ENCODE measurements at places on chromosomes 13 and 19.
A peak's percentile ranks its signal among the peaks of the same experiment; 100 is the strongest.

DNA sequence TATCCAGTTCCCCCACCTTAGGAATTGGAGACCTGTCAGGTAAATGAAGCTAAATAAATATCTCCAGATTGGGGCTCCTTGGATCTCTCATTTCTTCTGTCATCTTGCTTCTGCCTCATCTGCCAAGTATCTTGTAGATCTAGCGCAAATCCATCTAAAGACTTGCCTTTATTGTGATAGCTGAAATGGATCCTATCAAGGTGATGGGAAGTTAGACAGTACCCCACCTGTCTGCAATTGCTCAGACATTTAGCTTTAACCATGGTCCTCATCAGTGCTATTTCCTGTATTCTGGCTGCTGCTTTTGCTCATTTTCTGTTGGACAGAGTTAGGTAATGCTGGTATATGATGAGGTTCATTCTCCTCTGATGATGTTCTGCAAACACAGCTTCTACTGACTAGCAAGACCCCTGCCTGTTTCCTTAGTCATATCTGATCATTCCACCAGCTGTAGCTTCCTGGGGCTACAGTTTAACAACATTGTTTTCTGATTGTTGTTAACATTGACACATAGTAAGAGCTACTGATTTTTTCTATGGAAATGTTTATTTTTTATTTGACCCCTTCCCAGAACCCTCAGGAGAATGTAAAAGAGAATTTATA, 340.0 kb downstream of the DCT start:
- no peak for DNase-seq

- no peak for DNase-seq
These were observed 8.6 kb downstream of the SPHK2 start for GRCh38 chr19:48627865-48628314.

DNA sequence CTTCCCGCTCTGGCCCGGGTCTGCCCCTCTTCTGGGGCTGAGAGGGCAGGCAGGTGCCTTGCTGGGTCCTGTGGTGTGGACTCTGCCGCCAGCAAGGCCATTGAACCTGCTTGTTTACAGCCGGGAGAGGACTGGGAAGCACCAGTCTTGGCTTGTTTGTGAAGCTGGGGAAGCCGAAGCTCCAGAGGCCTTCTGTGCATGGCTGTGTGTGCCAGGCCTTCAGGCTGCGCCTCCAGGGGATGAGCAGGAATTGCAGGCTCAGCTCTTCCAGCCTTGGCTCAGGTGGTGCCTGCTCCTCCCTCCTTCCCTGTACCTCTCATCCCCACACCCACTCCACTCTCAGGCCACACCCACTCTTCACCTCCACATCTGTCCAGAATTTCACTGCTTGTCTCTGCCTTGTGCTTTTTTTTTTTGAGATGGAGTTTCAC, 17.5 kb downstream of the NDUFB7 start:
- peak; percentile 92 for DNase-seq

- no peak for DNase-seq
These were observed 7.9 kb downstream of the TPM4 start for GRCh38 chr19:16084067-16084685.

- no peak for DNase-seq
These were observed 13.1 kb upstream of the ZNF888 start for GRCh38 chr19:52936151-52936953.

DNA sequence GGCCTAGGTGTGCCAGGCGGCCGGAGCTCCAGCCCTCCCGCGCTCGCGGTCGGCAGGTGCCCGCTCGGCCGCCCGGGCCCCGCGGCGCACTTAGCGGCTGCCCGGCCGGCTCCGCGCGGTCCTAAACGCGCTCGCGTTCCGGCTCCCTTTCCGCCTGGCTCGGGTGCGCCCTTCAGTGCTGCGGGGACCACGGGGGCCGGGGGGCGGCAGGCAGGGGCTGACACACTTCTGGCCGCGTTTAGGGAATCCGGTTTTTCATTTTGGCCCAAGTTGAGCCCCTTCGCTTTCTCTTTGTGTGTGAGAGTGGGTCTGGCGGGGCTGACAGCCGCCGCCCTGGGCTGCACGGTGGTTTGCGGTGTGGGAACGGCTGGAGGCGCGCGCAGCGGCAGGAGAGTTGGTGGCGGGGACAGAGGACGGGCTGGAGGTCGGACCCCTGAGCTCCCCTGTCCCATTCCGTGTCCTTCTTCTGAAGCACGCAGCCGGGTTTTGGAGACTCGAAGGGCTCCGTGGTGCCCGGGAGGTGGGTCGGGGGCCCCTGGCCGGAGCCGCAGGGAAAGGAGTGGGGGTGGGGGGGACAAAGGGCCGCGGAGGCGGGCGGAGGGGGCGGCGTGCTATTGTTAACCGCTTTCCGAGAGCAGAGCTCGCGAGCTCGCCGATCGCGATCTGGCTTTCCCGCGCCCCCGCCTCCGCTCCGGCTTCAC, 3.1 kb downstream of the FGF9 start:
- DNase-seq = no peak

GRCh38 chr19:10412257-10412977, 7.9 kb upstream of the PDE4A start:
- no peak for DNase-seq

DNA sequence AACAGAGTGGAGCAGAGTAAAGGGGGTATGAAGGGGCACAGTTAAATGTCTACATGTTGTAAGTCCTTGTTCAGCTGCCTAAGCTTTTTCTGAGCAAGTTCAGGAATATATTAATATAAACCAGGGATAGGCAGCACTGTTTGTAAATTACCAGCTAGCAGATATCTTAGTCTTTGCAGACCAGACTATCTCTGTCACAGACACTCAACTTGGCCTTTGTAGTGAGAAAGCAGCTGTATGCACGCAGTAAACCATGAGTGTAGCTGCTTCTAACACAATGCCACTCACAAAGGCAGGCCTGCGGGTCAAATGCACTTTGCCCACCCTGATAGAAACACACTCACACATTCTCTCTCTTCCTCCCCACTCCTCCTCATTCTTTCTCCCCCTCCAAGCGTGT, 1016.9 kb downstream of the UQCRFS1 start:
- no peak for DNase-seq

- DNase-seq = no peak
These were observed 373.9 kb upstream of the TSHZ3 start for GRCh38 chr19:31723101-31723500.

DNA sequence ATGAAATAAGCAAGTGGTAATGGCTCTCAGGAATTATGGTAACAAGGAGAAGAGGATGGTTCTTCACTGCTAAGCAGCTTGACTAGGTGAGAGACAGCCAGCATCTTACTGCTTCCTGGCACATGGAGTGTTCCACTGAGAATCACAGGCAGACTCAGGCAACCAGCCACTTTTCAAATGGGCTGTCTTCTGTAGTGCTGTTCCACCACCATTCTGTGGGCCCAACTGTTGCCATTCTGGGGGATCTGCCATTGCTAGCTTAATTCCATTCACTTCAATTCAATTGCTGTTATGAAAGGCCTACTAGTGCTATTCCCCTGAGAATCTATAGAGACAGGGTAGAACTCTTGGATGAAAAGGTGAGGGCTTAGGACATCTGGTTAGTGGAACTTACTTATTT, 341.9 kb downstream of the KCNRG start:
- DNase-seq = no peak

GRCh38 chr19:788686-788982, 8.6 kb upstream of the PTBP1 start:
- no peak for DNase-seq

DNA sequence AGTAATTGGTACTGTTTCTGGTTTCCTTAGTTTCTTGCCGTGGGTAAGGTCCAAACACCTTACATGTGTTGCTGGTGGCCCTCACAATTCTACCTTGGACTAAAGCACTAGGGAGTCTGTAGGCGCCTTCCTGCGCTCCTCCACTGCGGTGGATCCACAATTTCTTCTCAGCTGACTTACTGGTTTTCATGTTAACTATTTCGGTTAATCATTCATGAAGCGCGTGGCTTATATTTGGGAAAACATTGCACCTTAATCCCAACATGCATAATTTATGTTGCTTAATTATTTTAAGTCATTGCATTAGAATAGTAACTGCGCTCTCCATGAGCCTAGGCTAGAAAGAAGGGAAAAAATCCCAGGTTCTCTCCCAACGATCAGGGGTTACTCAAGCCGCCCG, 37.7 kb downstream of the ARHGEF7 start:
- DNase-seq = no peak

GRCh38 chr19:10593820-10594637, 6.9 kb upstream of the AP1M2 start:
- DNase-seq = no peak

GRCh38 chr13:77002590-77003190, 10.8 kb downstream of the CLN5 start:
- peak; percentile 2 for DNase-seq

- DNase-seq = no peak
These were observed 9.3 kb downstream of the HOOK2 start for GRCh38 chr19:12766051-12766521.

DNA sequence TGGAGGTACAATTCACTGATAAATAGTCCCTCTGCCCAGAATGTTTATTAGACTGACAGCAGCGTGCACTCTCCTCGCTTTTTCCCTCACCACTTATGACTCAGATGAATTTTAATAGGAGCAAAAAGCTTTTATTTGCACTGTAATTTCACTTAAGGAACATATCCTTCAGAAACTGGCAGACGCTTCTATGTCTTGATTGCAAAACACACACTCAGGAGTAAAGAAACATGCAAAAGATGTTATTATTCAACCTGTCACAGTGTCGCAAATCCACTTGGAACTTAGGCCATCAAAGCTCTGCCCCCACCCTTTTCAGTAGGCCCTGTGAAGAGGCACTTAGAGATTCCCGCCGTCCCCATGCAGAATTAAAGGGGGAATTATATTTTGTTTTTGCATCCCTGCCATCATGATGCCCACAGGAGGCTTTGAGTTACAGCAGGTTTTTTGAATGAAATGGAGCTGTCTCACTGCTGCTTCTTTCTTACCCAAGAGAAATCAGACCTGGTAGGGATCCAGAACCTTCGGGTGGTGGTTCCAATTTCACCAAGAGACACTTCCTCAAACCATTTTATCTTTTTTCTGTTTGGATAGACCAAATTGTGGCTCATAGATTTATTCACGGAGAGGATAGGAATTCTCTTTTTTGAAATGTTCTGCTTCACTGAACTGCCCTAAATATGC, 74.5 kb downstream of the GGACT start:
- DNase-seq = no peak

- DNase-seq = no peak
These were observed 16.1 kb upstream of the TPRX2 start for GRCh38 chr19:47842941-47843340.

GRCh38 chr13:23541221-23541824, 28.9 kb upstream of the TNFRSF19 start:
- DNase-seq = no peak

All from NCI-H2171 (cell line).